ENCODE measurements at places on chromosomes 16 and 17.

- no peak for DNase-seq
These were observed 211.6 kb upstream of the TBX2 start for GRCh38 chr17:61188081-61188480.

DNA sequence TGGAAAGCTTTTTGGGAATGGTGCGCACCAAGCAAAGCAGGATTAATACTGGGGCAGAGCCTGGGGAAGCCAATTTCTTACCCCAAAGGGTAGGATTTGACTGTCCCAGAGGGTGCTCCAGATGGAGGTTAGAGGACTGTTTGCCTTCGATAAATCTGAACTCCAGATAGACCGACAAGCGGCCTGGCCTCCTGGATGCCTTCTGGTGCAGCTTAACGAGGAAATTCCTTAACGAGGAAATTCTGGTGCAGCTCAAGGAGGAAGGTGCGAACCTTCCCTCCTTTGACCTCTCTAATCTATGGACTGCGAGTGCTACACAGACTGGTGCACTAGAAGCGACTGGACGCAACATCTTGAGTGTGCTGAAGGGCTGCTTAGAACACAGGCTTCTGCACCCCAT is 6.5 kb downstream of the CALB2 start:
- DNase-seq: no peak

- no peak for DNase-seq
These were observed 447.8 kb upstream of the TOM1L1 start for GRCh38 chr17:54452666-54453348.

- no peak for DNase-seq
These were observed 26.6 kb downstream of the LCMT1 start for GRCh38 chr16:25138130-25138529.

DNA sequence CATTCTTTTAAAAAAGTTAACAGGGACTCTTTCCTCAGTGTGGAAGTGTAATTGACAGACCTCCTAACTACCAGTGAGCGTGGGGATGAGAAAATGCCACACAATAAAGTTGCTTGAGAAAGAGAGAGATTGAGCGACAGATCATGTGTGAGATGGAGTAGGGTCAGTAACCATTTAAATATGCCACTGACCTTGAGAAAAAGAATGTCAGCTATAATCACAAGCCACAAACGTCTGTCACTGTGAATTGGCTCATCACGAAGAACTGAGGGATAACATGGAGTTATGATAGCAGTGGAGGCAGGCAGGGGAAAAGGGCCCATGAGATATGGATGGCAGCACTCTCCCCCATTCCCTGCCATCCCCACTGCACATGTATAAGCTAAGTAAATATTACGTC is 253.9 kb downstream of the SLC39A11 start:
- no peak for DNase-seq

GRCh38 chr16:85908444-85908843 is 9.5 kb downstream of the IRF8 start:
- DNase-seq: peak; percentile 19

GRCh38 chr17:72408641-72409040 is 287.8 kb downstream of the SOX9 start:
- DNase-seq: no peak

DNA sequence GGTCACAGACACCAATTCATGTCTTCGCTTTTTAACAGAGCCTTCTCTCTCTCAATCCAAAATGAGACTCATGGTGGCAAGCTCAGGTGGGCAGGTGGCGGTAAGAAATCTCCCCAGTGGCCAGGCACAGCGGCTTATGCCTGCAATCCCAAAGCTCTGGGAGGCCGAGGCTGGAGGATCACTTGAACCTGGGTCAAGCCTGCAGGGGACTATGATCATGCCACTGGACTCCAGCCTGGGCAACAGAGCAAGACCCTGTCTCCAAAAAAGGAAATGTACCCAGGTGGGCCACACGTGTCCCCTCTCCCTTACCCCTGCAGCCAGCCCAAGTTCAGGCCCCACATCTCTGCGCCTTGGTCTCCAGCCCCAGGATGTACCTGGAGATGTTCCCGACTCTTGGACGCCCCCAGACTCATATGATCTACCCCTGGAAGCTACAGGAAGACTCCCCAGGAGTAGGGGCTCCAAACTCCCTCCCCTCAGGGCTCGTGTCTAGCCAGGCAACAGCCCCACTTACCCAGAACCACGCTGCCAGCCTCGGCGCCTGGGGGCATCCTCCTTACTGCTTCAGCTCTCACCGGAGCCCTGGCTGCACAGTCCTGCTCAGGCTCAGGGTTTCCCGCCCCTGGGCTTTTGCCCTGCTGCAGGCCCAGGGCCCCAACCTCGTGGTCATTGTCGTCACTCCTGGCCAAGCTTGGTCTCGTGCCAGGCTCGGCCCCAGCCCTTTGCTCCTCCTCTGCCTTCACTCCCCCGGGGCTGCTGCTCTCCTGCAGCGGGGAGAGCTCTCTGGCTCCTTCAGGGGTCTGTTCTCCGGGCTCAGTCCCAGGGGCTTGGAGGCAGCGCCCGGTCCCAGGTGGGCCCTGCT is 16.2 kb downstream of the MYLK3 start:
- DNase-seq: no peak

DNA sequence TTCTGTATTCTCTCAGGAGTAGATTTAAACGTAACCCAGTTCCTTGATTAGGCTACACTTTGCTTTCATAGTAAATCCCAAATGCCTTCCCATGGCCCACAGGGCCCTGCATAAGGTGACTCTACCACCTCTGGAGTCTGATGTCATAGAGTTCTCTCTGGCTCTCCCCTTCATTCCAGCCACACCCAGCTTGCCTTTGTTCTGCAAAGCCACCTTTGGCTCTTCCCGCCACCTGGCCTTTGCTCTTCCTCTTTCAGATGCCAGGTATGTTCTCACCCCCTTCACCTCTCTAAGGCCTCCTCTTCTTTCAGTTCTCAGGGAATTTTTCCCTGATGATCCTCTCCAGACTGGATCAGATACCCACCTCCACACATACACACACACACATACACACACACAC is 141.3 kb upstream of the HSBP1 start:
- DNase-seq: no peak

DNA sequence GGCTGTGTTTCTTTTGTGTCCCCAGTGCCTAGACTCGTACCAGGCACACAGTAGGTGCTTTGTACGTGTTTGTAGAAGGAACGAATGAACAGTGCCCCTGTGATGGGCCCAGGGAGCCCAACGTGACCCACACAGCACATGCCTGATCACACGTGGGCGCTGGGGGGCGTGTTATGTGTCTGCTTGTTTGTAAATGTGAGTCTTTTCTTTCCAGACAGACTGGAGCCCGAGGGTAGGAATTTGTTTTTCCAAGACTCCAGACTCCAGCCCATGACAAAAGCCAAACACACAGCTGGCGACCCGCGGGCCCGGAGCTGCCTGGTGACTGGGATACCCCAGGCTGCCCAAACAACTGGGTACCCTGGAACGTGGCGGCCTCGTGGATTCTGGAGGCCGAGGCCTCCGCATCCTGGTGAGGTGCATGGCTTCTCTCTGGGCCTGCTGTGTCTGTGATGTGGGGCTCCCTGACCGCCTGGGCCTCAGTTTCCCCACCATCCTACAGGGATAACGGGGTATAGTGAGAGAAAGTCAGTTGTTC is 14.9 kb upstream of the CBFA2T3 start:
- no peak for DNase-seq

DNA sequence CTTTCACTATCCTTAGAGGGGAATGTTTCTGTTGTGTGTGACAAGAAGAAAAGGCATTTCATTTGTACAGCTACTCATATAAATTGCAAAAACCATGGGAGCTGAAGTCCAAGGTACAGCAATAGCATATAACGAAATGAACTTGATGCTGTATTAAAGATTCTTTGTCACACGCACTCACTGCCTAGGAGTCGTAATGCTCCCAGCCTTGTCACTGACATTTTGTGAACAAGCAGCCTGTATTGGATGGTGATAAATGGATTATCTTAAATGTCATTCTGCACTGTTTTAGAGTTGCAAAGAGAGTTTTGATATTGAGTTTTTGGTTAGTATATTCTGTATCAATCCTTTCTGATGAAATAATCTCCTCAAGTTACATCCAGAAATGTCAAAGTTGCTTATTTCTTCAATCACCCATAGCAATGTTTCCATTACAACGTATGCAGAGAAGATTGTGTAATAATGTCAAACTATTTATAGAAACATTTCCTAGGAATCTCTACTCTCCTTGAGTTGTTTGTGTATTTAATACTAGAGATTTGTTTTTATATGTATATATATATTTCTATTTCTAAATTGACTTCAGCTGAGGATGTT is 270.6 kb downstream of the FTO start:
- DNase-seq: no peak

DNA sequence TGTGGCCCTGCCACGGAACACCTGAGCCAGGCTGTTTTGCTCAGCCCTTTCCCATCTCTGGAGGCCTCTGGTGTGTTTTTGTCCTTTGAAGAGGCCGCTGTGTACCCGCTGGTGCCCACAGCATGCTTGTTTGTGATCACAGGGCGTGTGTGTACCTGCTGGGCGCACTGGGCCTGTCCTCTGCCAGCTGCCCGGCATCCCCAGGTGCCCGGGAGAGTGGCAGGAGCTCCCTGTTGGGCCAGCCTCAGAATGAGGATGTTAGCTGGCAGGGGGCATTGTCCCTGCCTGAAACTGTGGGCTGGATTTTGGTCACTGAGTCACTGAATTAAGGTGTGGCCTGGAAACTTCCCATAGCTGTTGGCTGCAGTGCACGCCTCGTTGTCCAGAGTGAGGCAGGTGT is 31.1 kb downstream of the BAIAP2 start:
- no peak for DNase-seq

DNA sequence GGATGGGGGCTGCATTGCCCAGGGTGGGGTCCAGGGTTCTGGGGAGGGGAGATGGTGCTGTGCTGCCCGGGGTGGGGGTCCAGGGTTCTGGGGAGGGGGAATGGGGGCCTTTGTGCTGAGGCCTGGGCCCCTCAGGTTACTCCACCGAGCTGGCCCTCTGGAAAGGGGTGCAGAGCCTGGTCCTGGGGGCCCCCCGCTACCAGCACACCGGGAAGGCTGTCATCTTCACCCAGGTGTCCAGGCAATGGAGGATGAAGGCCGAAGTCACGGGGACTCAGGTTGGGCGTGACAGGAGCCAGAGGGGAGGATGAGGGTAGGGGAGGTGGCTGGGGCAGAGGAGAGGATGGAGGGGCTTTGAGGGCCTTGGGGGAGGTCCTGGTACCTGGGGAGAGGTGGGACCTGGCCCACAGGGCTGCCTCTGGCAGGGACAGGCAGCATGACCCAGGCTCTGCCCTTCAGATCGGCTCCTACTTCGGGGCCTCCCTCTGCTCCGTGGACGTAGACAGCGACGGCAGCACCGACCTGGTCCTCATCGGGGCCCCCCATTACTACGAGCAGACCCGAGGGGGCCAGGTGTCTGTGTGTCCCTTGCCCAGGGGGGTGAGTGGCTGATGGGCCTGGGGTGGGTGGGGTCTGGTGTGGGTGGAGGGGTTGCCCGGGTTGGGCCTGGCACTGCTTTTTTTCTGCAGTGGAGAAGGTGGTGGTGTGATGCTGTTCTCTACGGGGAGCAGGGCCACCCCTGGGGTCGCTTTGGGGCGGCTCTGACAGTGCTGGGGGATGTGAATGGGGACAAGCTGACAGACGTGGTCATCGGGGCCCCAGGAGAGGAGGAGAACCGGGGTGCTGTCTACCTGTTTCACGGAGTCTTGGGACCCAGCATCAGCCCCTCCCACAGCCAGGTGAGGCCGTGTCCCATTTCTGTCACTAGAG is 7.8 kb downstream of the ITGAX start:
- no peak for DNase-seq

DNA sequence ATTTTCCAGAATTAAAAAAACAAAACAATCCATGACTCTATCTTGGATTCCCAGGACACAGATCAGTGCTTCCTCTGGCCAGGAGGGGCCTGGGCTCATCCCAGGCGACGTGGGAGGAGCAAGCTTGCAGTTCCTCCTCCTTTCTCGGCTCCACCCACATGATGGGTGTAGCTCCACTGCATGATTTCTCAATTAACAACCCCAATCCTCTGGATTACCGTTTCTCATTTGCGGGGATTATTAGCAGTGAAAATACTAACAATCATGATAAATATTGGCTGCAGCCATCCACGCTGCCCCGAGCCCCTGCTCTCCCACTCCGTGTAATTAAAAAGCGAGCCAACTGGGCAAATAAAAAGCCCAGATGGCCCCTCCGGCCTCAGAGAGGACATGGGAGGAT is 46.4 kb upstream of the SDK2 start:
- DNase-seq: no peak

DNA sequence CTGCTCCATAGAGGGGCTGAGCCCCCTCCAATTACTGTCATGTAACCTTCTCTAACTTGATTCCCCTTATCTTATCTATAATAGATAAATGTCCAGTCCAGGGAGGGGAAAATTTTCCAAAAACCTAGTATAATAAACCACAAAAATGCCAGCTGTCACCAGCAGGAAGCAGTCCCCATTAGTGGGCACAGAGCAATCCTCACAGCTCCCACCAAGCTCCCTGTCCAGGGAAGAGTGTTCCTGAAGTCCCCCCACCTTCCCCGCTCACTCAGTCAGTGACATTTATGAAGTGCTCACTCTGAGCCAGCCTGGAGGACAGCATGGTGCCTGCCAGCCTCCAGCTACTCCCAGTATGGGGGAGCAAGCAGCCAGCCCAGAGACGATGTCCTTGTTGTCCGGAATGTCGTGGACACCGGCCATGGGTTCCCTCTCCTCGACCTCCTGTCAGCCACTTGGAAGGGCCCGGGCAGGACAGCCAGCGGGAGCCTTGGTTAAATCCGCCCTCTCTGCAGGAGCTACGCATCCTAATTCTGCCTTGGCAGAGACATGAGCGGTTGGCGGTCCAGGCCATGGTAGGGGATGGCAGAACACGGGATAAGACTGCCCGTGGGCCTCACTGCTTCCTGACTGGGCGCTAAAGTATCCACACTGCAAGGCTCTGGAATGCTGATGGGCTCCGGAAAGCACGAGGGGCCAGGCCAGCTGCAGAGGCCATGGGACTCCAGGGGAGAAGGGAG is 102.0 kb upstream of the CDH5 start:
- no peak for DNase-seq

DNA sequence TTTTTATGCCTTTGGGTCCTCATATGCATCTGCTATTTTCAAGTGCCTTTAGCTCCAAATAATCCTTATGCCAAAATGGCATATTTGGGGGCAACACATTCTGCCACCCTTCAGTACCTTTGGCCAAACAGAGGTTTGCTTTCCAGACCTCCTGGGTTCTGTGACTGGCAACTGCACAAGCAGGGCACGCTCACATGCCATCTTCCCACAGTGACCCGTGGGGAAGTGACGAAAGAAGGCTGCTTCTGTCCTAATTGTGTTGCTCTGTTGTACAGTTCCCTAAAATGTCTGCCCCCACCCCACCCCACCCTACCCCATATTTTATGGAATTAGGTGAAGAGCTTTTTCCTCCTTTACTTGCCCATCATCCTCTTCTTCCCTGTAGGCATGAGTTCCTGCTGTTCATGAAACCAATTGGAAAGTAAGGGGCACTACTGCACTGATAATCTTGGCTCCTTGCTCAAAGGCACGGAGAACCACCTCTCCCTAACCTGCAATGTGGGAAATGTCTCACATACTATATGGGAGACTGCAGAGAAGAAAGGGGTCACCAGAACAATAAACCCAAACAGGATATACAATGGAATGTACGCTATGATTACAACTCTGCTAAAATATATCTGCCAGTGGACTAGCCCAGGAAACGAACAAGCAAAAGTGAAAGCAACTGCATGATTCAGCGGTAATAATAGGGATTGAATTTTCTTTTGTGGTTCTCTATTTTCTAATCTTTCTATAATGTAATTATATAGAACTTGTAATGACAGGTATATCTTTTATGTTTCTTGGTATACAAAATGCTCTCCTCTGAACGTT is 3.3 kb upstream of the SLFN12L start:
- DNase-seq: peak; percentile 56
